Mucosa of descending colon (tissue), 3 donors: ENCODE measurements at places on chromosomes 4 and X. TPM values are rescaled to one million over a fixed set of nuclear protein-coding genes. Genes with fewer than 3 reads are reported as not detected.

The NLGN3 gene
- total RNA-seq, result 3.1 TPM

The PF4V1 gene
- not detected for total RNA-seq

The KIT gene
- 16.8 TPM for total RNA-seq

The TEX13B gene
- total RNA-seq, result not detected

The PDLIM5 gene
- 137 TPM for total RNA-seq

The GPC4 gene
- 12.7 TPM for total RNA-seq

The RADX gene
- 1.7 TPM for total RNA-seq

The DCAF8L2 gene
- total RNA-seq, result not detected

The TMPRSS11A gene
- total RNA-seq, result not detected

The SSX2B gene
- total RNA-seq, result not detected

The OTC gene
- 1.6 TPM for total RNA-seq

The NXF2 gene
- not detected for total RNA-seq

The PRR32 gene
- not detected for total RNA-seq

The GAGE1 gene
- not detected for total RNA-seq

The VCX gene
- total RNA-seq, result not detected

The FAM114A1 gene
- 62.5 TPM for total RNA-seq

The RIPPLY1 gene
- total RNA-seq, result not detected

The ABCB7 gene
- 27.4 TPM for total RNA-seq

The CLNK gene
- total RNA-seq, result 0.60 TPM

The ARHGAP36 gene
- 0.96 TPM for total RNA-seq

The RAP2C gene
- total RNA-seq, result 24.4 TPM

The ASB9 gene
- total RNA-seq, result 2.7 TPM

The GCNA gene
- 1.5 TPM for total RNA-seq

The NWD2 gene
- 1.3 TPM for total RNA-seq

The SPANXN3 gene
- total RNA-seq, result not detected

The WAS gene
- total RNA-seq, result 8.6 TPM

The IBSP gene
- not detected for total RNA-seq

The CTAG1B gene
- not detected for total RNA-seq
